Right kidney (tissue), 9 donors: ENCODE measurements at places on chromosomes 11 and 22.

- DNase-seq, result peak; percentile 78
These were observed 430 bp downstream of the CDC42EP1 start for GRCh38 chr22:37560608-37561211.

GRCh38 chr22:49765951-49766350, 61.7 kb downstream of the BRD1 start:
- no peak for DNase-seq

DNA sequence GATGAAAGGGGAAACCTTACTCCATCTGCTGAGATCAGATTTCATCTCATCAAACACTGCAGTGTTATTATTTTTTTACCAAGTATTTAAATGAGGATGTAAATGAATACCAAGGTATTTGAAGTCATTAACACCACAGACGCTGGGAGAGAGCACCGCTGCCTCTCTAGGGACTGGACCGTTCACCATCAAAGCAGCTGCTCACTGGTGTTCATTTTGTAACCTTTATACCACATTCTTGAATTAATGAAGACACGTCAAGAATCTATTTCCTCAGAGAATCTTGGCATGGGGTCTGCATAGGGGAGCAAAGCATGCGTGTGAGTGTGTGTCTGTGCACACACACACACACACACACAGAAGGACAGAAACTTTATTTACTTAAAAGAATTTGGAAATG, 15.6 kb downstream of the SIAE start:
- DNase-seq, result no peak

DNA sequence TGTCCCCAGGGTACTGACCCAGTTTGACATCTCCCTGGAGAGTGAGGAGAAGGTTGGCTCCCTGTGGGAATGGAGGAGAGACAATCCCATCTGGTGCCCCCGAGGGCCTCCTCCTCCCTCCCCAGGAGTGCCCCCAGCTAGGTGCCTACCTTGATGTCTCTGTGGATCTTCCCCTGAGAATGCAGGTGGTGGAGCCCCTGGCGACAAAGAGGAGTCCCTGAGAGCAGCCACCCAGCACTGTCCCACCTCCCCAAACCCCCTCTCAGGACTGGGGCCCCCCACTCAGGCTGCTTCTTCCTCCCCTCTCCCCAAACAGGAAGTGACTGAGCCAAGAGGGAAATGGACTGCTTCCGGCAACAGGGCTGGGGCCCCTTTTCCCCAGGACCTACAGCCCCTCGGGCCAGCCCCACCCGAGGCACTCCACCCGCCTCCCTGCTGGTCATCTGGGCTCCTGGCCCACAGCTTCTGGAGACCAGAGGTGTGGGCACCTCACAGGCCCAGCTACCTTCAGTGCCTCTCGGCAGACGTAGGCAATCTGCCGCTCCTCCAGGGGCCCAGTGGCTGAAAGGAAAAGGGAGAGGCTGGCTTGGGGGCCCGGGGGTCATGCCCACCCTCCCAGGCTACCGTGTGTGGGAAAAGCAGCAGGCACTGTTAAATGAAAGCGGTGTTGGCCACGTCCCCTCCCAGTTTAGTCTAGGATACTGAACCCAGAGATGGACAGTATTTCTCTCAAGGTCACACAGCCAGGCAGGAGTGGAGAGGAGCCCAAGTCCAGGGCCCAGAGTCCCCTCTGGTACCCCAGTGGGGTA, 1.2 kb downstream of the MAP4K2 start:
- DNase-seq, result peak; percentile 36

DNA sequence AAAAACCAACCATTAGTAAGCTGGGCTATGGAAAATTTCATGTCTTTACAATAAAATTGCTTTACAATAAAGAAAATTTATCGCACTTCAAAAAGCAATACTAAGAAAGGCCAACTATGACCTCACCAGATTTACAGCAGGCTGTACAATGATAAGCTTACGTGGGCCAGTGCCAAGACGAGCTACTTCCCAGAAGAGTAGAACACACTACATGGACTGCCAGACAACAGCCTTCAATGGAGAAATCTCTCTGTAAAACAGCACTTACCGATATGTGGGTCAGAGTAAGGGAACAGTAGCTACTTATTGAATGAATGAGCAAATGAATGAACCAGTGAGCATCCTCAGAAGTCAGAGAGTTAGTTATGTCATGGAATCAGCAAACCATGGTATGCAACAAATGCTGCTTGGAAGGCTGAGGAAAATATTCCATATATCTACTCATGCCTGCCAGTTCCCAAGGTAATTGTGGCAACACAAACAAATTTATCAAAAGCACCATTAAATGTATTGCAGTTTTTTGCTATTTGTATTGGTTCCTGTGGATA, 74.4 kb downstream of the SLC36A4 start:
- DNase-seq, result no peak

DNA sequence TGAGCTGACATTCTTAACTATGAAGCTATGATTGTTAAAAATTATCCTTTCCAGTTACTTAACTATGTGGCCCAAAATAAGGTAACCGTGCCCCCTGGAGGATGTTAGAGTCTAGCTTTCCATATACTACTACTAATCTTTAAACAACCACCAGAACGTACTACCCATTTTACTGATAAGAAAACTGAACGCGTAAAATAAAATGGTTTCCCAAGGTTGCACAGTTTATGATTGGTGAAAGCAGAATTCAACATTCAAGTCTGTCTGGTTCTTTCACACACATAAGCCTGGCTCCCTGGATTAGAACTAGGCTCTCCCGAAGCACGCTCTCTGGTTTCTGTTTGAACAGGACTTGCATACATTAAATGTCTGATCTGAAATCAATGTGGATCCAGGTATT, 437.8 kb upstream of the CCDC90B start:
- DNase-seq, result no peak

DNA sequence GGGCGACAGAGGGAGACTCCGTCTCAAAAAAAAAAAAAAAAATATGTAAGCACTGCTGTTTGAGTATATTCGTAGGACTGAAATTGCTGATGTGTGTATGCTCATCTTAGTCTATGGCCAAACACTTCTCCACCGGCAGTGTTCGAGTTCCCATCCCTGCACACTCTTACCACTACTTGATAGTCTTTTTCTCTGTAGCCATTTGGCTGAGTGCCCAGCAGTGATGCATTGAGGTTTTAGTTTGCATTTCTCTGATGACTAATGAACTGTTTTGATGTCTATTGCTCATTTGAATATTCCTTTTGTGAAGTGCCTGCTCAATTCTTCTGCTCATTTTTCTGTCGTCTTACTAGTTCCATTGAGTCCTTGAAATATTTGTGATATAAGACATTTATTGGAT, 1.9 kb downstream of the TIRAP start:
- no peak for DNase-seq

GRCh38 chr11:66291706-66292542, at the start of gene TMEM151A:
Gene TMEM151A, plus strand, starts transcription at chr11:66291894. Its CDS starts 120 bp downstream, at chr11:66292014.
- no peak for DNase-seq

- peak; percentile 51 for DNase-seq
These were observed 58.3 kb downstream of the SLC22A12 start for GRCh38 chr11:64649291-64649697.

- no peak for DNase-seq
These were observed 85.7 kb downstream of the AMOTL1 start for GRCh38 chr11:94853836-94854235.

- peak; percentile 23 for DNase-seq
These were observed 7.5 kb downstream of the MALAT1 start for GRCh38 chr11:65506290-65506771.

- no peak for DNase-seq
These were observed 69.6 kb downstream of the PPP2R1B start for GRCh38 chr11:111696556-111696955.

- no peak for DNase-seq
These were observed 18.2 kb downstream of the CALCA start for GRCh38 chr11:14953904-14954303.

DNA sequence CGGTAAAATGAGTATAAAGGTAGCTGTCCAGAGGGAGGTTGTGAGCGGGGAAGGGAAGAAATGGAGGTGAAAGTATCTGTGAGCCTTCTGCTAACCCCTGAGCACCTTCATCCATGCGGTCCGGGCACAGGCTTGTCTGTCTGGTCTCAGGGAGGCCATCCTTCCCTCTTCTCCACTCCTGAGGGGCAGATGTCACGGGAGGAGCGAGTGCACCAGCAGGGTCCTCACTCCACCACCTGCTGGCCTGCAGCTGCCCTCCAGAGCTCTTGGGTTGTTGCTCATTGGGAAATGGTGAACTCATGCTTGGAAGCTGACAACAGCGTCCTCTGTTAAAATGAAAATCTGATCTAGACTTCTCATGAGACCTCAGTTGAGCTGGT, 33.8 kb upstream of the WNT11 start:
- no peak for DNase-seq

DNA sequence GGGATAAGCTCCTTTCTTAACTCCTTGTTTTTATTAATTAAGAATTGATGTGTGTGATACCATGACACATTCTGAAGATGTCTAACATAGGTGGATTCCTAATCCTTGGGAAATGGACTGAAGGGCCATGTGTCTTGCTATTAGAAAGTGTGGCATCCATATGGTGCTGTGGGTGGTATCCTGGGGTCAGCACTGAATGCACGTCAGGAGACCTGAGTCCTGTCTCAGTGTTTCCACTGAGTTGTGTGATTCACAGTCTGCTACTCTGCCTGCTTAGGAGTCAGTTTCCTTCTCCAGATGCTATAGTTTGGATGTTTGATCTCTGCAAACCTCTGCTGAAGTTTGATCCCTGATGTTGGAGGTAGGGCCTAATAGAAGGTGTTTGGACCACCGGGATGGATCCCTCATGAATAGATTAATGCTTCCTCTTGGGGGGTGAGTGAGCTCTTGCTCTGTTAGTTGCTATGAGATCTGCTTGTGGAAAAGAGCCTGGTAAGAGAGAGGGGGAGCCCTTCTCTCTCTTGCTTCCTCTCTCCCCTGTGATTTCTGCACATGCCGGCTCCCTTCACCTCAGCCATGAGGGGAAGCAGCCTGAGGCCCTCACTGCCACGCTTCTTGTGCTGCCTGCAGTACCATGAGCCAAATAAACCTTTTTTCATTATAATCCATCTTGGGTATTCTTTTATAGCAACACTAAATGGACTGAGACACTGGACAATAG, 666.5 kb downstream of the NTM start:
- DNase-seq, result no peak

DNA sequence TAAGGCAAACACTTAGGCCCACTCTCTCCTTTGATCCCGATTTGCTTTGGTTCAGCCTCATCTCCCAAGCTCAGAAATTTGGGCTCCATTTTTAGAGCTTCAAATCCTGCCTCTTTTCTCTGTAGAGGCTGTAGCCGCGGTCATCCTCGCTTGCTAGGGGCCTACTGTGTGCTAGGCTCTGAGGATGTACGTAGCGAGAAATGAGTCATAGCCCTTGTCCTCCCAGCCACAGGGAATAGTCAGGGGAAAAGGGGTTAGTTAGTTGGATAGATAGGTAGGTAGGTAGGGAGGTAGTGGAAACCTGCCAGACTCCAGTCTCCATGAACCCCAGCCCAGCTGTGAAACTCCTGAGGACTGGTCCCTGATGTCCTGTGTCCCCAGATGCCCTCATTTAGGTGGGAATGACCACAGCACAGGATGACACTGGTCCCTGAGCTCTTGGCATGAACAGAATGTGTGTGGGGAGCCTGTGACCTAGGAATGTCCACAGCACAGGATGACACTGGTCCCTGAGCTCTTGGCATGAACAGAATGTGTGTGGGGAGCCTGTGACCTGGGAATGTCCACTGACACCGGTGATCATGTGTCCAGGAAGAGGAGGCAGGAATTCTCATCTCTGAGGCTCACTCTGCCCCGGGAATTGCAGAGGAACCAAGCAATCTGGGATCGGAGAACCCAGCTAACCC, 21.4 kb upstream of the HMOX1 start:
- no peak for DNase-seq

GRCh38 chr11:28999620-29000019, 891.4 kb downstream of the METTL15 start:
- no peak for DNase-seq

DNA sequence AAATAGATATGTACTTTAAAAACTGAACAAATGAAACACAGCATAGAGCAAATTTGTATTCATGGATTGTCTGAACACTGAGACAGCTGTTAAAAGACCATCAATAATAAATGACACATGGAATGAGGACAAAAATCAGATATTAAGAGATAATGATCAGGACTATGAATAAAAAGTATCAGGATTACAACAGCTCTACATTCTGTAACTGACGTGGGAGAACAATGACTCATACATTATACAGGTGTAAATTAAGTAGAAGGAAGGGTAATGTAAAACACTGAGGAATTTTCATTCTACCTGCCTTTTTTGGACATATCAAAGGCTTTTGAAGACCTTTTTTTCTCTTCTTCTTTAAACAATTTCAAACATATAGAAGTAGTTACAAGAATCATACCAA, 310.9 kb upstream of the ANO3 start:
- DNase-seq, result no peak

DNA sequence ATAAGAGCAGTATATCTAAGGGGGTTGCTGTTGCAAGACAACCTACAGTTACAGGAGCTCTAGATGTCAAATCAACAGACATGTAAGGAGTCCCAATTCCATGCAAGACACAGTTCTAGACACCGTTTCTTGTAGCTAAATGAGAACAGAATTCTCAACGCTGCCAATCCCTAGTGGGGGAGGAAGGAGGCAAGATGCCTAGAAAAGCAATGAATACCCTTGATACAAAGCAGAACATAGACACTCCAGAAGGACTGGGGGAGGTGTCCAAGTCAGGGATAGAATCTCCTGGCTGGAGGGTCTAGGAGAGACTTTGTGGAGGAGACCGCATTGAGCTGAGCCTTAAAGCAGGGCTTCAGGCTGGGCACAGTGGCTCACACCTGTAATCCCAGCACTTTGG, 280.2 kb downstream of the BUD13 start:
- DNase-seq, result no peak

DNA sequence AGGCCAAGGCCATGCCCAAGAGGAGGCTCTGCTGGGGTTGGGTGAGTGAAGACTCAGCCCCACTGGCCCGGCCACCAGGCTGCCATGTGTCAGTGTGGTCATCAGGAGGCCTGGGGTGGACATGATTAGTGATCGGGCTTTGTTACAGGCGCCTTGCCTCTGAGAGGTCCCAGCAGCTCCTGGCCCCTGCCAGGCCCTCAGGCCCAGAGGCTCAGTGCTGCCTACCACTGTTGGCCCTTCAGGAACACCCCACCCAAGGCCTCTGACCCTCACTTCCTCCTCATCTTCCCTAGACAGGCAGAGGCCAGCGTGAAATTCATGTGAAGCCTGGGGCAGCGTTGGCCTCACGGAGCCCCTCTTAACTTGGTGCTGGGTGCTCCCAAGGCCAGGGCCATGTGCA, 2.2 kb downstream of the MRPL23 start:
- DNase-seq, result no peak

DNA sequence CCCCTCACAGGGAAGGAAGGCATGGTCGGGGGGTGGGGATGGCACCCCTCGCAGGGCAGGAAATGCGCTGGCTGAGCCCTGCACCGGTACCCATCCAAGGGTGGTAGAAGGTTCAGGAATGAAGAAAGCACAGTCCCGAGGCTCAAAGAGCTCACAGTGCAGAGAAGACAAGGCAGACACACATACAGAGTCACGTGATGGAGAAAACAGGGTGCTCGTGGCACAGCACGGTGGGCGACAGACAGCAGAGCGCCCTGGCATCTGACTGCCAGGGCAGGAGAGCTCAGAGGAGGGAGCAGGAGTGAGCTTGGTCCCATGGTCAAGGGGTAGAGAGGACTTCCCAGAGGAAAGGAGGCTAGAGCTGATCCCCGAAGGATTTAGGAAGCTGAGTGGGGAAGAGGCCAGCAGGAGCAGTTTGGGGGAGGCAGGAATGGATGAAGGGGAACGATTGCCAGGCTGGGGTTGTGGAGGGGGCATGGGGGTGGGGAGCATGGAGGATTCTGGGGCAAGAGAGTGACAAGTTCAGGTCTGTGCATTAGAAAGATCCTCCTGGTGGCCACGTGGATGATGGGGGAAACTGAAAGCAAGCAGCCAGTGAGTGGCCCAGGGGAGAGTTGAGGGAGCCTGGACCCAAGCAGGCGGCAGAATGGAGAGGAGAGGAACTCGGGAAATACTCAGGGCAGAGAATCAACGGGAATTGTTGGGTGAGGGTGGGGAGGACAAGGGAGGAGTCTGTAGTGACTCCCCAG, 43.9 kb downstream of the PDE2A start:
- DNase-seq, result no peak
